Activated CD4-positive, alpha-beta T cell treated with anti-CD3 and anti-CD28 coated beads, Interleukin-2, amount 10 ng/mL, durations not matched to agents 24 days and 14 days (primary cell): ENCODE measurements at places on chromosomes 11 and 22. TPM values are rescaled to one million over a fixed set of nuclear protein-coding genes. Genes with fewer than 3 reads are reported as not detected.
A peak's percentile ranks its signal among the peaks of the same experiment; 100 is the strongest.

Gene ST14
- total RNA-seq = 0.14 TPM in 1 of 2 replicates, not detected in the other

Gene ATXN10
- total RNA-seq = 121 and 122 TPM in 2 replicates

Gene CYTH4
- total RNA-seq = 43.5 and 44.9 TPM in 2 replicates

Gene MMP1
- total RNA-seq = not detected in 2 replicates

GRCh38 chr11:32478277-32478731 is 43.0 kb upstream of the WT1 start:
- no peak for DNase-seq

- DNase-seq = no peak
Measured at GRCh38 chr11:74257959-74258553, 53.4 kb downstream of the P4HA3 start.

DNA sequence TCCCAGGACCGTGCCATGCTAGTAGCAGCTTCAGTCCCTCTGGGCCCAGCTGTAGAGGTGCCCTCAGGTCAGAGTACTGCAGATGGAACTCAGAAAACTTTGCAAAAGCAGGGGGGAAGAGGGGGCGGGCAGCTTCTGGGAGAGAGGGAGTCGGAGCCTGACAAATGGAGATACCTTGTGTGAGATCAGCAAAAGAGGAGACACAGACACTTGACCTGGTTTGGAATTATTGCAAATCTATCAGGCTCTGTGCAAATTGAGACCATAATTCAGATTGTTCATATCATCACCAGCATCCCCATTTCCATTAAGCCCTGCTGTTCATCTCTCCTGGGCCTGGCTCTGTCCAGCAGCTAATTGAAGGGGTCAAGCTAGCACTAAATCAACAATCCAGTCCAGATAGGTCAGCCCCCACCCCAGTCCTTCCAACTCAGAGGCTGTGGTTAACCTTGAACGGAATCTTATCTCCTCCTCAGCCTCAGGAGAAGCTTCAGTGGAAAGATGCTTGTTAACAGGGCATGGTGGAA is 292.6 kb upstream of the PLET1 start:
- no peak for DNase-seq

GRCh38 chr11:94526645-94527438 is 14.6 kb downstream of the C11orf97 start:
- DNase-seq = no peak

DNA sequence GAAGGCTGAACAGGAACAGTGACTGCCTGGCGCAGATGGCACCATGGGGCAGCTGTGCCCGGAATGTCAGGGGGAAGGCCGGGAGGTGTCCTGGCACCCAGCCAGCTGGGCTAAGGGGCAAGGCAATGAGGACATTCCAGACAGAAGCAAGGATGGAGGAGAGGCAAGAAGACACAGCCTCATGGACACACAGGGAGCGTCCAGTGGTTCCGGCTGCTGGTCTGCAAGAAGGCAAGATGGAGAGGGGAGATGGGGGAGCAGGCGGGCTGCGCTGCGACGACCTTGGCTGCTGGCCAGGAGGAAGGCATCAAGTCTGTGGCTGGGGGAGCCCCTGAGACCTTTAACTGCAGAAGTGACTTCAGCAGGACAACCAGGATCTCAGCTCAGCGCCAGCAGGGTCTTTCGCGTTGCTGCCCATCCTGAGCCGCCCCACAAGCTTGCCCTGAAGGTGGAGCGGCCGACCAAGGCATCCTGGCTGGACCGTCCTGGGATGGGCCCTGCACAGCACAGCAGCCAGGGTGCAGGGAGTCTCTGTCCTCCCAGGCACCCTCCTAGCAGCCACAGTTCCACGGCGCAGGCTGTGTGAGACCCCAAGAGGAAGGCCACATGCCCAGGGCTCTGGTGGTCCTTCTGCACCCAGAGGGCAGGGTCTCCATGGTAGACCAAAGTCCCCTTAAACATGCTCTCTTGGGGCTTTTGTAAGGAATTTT is 531.7 kb downstream of the BRD1 start:
- no peak for DNase-seq

GRCh38 chr11:62497132-62497801 is 49.3 kb downstream of the AHNAK start:
- peak; percentile 65 for DNase-seq

DNA sequence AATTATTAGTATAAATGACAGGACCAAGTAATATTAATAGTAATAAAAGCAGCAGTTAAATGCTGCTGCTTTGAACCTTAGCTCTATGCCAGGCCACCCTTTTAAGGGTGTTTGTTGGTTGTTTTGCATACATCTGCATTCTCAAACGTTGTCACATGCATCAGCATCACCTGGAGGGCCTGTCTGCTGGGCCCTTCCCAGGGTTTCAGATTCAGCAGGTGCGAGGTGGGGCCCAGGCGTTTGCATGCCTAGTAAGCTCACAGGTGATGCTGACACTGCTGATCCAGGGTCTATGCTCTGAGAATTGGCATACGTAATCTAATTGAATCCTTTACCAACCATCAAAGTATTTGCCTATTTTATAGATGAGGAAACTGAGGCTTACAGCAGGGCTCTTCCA is 246.5 kb downstream of the CADM1 start:
- no peak for DNase-seq

DNA sequence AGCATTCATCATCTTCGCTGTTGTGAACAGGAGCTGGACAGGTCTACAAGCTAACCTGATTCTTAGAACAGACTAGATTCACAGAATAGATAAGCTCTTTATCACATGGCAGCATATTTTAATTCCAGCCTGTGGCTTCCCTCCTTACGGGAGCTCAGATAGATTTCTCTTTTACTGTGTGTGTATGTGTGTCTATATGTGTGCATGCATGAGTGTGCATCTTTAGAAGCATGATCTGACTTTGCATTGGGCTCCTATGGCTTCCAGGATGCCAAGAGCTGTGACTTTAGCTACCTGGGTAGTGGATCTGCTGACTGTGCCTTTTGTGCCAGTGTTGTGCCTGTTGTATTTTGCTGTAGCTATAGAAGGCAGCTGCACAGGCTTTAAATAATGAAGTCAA is 44.3 kb downstream of the ZNRF3 start:
- no peak for DNase-seq

DNA sequence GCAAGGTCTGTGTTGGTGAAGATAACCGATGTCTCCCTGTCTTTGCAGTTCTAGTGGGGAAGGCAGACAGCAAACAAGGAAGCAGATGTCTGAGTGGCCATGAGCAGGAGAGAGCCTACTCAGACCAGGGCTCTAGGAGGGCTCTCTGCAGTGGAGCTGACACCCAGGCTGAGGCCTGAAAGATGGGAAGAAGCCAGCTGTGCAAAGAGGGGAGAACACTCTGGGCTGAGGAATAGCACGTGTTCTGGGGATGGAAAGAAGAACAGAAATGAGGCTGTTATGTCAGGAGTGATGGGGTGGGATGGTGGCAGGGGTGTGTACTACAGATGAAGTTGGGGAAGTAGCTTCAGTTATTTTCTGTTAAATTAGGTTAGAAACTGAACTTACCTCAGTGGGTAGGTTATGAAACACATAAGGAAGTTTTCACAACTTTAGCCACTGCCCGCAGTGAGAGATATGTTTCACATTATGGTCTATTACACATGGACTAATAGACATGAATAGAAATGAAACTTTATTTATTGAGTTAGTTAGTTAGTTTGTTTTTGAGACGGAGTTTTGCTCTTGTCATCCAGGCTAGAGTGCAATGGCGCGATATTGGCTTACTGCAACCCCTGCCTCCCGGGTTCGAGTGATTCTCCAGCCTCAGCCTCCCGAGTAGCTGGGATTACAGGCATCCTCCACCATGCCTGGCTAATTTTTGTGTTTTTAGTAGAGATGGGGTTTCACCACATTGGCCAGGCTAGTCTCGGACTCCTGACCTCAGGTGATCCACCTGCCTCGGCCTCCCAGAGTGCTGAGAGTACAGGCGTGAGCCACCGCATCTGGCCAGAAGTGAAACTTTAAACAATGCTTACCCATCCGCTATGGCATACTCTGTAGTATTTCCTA is 7.8 kb downstream of the DCPS start:
- DNase-seq = no peak

- no peak for DNase-seq
Measured at GRCh38 chr22:41062146-41062545, 30.2 kb upstream of the EP300 start.

DNA sequence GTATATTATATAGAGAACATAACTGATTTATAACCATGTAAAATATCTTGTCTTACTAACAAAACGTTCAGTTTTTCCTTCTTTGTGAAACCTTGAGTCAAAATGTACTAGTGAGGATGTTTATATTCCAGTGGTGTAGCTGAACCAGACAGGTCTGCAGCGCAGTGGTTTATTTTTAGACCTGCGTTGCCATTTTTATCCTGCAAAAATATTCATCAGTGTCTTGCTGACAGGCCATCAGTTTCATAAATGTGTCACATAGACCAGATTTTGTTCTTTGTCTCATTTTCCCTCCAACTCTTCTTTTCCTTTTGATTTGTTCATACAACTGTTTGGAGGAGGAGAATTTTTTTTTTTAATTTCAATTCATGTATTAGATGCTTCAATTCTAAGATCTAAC is 43.1 kb downstream of the HSD17B12 start:
- DNase-seq = no peak

GRCh38 chr11:14650064-14650463 is 6.5 kb downstream of the PDE3B start:
- peak; percentile 53 for DNase-seq

GRCh38 chr11:118996926-118997626 is 862 bp upstream of the CENATAC start:
- peak; percentile 80 for DNase-seq

GRCh38 chr11:131198161-131199014 is 172.0 kb upstream of the NTM start:
- no peak for DNase-seq

GRCh38 chr11:68014157-68014946 is 4.2 kb downstream of the ALDH3B1 start:
- no peak for DNase-seq

DNA sequence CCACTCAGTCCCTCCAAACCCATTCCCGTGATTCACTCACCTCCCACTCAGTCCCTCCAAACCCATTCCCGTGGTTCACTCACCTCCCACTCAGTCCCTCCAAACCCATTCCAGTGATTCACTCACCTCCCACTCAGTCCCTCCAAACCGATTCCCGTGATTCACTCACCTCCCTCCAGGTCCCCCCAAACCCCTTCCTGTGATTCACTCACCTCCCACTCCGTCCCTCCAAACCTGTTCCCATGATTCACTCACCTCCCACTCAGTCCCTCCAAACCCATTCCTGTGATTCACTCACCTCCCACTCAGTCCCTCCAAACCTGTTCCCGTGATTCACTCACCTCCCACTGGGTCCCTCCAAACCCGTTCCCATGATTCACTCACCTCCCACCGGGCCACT is 639.6 kb downstream of the BRD1 start:
- DNase-seq = no peak

DNA sequence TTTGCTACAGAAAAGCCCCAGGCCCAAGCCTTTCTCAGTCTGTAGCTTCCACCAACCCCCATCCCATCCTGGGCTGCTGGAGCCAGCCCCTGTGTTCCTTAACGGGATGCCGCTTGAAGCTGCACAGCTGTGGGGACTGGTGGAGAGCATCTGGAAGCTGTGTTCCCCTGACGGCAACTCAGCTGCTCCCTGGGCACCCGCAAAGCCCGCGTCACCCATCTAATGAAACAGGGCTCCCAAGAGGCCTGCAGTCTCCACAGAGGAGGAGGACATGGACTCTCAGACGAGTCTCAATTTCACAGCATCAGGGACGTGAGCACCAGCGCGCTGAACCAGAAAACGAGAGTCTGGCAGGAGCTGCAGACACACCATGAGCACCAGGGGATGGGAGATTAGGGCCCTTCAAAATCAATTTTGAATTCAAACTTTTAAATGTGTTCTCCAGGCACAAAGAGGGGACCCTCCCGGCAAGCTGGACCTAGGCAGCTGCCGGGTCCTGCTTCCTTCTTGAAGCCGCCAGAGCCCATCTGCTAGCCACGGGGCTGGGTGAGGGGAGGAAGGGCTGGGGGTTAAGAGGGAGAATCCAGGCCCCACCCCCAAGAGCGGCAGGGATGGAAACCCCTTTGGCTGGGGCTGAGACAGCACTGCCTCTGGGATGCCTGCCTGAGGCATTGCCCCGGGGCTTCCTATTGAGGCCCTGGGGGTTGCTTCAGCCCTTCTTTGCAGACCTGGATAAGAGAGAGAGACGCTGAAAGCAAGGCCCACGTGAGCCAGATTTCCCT is 21.0 kb downstream of the LMO1 start:
- no peak for DNase-seq
